IPS-NIHi11 (cell line): ENCODE measurements at places on chromosomes 16 and 17.

DNA sequence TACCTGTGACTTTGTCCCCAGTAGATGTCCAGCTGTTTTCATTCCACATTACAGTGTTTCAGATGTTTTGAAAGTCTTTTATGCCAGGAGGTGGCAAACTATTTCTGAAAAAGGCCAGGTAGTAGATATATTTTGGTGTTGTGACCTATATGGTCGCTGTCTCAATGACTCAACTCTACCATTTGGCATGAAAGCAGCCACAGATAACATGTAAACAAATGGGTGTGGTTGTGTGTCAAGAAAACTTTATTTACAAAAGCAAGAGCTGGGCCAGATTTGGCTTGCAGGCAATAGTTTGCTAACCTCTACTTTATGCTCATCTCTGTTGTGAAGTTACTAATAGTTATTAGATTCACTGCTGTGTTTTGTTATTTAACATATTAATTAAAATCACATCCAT lies 728.7 kb upstream of the EEF2KMT start:
- no peak for DNase-seq

DNA sequence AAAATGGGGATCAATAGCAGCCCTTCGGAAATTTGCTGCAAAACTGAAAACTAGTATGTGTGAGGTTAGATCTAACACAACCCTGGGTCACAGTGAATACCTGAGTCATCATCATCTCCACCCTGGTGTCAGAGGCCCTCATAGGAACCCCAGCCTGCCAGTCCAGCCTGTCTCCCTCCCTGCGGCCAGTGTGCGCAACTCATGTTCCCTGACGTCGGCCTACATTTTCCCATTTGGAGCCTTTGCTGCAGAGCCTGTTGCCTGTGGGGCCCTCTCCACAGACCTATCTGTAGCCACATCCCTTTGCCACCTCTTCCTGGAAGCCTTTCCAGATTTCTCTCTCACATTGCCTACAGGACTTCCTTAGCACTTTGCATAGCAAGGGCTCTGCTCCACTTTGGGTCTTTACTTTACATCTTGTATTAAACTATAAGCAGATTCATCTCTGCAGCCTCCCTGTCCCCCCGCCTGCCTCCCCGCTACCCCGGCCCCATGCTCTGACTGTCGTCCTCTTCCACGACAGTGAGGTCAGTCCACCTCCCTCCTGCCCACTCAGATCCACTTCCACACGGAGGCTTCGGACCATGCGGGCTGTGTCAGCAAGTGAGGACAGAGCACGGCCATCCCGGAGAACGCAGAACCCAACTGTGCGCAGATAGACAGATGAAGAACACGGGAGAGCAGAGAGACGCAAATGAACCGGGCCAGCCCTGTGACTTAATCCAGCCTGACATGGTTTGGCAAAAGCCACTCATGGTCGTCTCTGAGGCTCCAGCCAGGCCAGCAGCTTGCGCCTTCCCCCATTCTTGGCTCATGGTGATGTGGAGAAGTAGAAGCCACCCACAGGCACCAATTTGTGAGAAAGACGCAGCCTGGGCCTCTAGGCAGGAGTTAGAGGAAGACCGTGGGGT lies 31.0 kb downstream of the NGFR start:
- peak; percentile 4 for DNase-seq

- no peak for DNase-seq
Observed at GRCh38 chr17:45703348-45703747, 80.8 kb upstream of the CRHR1 start.

- DNase-seq = peak; percentile 17
Observed at GRCh38 chr17:69417545-69418483, 3.3 kb downstream of the MAP2K6 start.

GRCh38 chr16:84459941-84460405 lies 44.5 kb downstream of the MEAK7 start:
- DNase-seq = no peak

DNA sequence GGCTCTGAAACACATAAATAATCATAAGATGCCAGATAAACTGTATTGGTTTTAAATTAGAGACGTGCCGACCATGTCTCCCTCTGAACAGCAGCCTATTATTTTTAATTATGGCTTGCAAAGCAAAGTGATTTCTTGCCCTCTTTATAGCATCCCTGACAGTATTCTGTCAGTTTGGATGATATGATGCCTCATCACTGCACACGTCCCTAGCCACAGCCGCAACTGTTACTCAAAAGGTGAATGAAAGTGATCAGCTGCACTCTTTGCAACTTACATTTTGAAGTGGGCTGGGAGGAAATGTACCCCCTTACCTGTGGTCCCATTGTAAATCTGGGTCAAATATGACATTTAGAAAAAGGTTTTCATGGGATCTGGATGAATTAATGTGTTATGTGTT lies 389.9 kb downstream of the MAF start:
- no peak for DNase-seq
